Prostate gland (tissue), 2 donors: ENCODE measurements at places on chromosomes 7 and 10.

- H3K4me3 ChIP-seq, result no peak overlapping the region
- no peaks in the 10 kb centered on the region for H3K4me1 ChIP-seq
- no peak for DNase-seq
- no peak overlapping the region for H3K27ac ChIP-seq
- no peaks in the 10 kb centered on the region for H3K27me3 ChIP-seq
Observed at GRCh38 chr10:78455811-78456210, 422.1 kb downstream of the RPS24 start.

- H3K36me3 ChIP-seq, result no peaks in the 10 kb centered on the region
- H3K27ac ChIP-seq, result no peak overlapping the region
- no peaks in the 10 kb centered on the region for H3K4me1 ChIP-seq
- H3K4me3 ChIP-seq, result no peak overlapping the region
Observed at GRCh38 chr7:158860394-158860793, 4.0 kb downstream of the DYNC2I1 start.

DNA sequence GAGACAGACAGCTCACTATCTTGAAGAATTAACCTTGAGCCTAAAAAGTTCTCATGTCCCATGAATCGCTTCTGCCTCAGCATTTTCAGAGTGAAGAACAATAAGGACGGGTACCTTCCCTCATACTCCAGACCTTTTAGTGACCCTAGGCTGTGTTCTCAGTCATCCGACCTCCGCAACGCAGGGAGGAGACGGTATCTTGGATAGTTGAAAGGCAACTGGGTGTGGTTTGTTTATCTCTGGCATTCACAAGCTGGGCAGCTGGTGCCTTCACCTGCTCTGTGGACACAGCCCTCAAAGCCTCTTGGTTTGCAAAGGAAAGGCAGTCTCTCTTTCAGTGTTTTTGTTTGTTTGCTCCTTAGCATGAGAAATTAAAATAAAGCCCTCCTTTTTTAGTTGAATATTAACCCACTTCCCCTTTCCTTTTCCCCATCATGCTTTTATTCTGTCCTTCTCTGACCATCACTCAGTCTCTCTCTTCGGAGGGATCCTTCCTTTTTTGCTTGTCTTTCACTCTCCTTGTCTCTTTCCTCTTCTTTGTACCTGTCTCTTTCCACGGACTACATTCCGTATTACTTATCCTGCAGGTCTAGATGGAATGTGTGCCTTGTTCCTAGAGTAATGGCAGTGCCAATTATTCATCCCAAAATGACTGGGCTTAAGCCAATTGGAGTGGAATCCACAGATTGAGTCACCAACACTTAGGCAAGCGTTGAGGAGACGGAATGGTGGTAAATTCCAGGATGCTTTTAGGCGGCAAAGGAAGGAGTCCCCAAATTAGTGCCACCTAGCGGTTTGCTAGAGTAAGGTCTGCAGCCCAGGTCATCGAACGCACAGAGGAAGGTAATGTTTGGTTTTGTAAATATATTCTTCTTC is 45.8 kb downstream of the PRR15 start:
- no peak overlapping the region for H3K4me3 ChIP-seq
- no peaks in the 10 kb centered on the region for H3K27me3 ChIP-seq
- no peaks in the 10 kb centered on the region for H3K4me1 ChIP-seq
- no peaks in the 10 kb centered on the region for H3K36me3 ChIP-seq
- DNase-seq, result no peak

DNA sequence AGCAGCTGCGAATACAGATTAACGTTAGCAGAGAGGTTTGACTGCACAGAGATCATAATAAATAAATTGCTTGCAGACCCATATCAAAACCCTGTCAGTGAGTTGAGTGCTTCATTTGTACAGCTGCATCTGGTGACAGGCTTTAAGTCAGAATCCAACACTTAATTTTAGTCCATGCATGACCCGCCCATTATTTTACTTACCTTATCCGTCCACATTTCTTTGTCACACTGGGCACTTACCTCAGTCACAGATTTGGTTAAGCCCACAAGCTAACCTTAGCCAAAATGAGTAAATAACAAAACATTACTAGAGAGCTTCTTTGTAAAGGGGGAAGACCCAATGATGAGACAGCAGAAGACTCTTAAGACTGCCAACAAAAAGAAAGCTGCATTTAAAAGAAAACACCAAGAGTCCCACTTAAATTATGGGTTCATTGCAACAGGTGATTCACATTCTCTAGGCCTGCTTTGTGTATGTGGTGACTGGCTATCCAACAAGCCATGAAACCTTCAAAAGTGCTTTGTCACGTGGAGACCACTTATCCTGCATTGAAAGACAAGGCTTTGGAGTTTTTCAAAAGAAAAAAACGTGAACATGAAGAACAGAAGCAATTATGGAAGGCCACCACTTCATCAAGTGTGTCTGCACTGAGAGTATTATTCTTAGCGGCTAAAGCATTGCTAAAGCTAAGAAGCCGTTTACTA is 32.2 kb downstream of the PHTF2 start:
- DNase-seq, result no peak
- no peaks in the 10 kb centered on the region for H3K36me3 ChIP-seq
- no peaks in the 10 kb centered on the region for H3K4me1 ChIP-seq

- no peaks in the 10 kb centered on the region for H3K4me1 ChIP-seq
- H3K27ac ChIP-seq, result no peak overlapping the region
- no peak overlapping the region for H3K4me3 ChIP-seq
- no peaks in the 10 kb centered on the region for H3K36me3 ChIP-seq
- no peaks in the 10 kb centered on the region for H3K27me3 ChIP-seq
- no peak for DNase-seq
Observed at GRCh38 chr7:155908385-155908784, 96.1 kb upstream of the SHH start.

DNA sequence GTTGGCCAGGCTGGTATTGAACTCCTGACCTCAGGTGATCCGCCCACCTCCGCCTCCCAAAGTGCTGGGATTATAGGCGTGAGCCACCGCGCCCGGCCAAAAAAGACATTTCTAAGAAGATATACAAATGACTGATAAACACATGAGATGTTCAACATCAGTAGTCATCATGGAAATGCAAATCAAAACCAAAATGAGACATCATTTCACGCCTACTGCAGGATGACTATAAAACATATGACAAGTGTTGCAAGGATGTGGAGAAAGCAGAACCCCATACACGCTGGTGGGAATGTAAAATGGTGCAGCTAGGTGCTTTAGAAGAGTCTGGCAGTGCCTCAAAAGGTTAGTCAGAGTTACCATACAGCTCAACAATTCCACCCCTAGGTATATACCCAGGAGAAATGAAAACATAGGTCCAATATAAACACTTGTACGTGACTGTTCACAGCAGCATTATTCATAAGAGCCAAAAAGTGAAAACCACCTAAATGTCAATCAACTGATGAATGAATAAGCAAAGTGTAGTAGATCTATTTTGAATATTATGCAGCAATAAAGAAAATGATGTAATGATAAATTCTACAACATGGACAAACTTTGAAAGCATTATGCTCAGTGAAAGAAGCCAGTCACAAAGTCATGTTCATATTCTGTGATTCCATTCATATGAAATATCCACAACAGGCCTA is 24.5 kb downstream of the TMEM209 start:
- H3K27me3 ChIP-seq, result no peaks in the 10 kb centered on the region
- H3K4me1 ChIP-seq, result no peaks in the 10 kb centered on the region
- H3K36me3 ChIP-seq, result no peaks in the 10 kb centered on the region
- no peak for DNase-seq
- no peak overlapping the region for H3K27ac ChIP-seq
- no peak overlapping the region for H3K4me3 ChIP-seq

- H3K36me3 ChIP-seq, result no peaks in the 10 kb centered on the region
- DNase-seq, result no peak
- no peaks in the 10 kb centered on the region for H3K27me3 ChIP-seq
- no peaks in the 10 kb centered on the region for H3K4me1 ChIP-seq
- H3K4me3 ChIP-seq, result no peak overlapping the region
Observed at GRCh38 chr7:92161271-92161670, 17.7 kb downstream of the LRRD1 start.

DNA sequence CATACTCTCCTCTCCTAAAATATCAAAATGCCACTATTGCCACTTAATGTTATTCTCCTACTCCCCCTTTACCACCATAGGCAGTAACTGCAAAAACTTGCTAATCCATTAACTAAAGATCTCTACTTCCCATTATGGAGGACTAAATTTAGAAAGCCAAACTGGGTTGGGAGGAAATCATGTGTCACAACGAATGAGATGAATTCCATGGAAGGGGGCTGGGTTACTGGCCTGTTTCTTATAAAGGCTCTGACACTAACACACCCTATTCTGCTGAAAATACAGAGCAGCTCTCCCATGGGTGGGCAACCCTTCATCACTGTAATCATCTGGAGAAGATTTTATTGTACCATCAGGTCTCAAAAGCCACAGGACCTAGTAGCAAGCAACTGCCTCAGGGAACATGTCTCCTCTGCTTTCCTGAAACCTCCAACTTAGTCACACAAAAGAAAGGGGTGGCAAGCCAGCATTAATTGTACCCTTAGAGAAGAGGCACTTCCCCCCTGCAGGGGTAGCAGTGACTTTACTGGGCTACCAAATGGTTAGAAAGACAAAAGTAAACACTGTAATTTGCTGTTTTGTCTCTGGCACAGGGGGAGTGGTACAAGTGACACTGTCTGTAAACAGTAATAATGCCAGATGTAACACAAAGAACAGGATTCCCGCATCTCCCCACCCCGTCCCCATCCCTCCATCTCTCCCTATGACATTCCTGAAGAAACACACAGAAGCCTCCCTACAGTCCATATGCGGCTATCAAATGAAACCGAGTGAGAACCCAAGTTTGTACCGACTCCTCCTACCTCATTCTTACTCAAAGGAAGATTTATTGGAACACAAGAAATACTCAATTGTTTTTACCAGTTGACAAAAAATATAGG is 81.6 kb downstream of the ARMH3 start:
- no peaks in the 10 kb centered on the region for H3K36me3 ChIP-seq
- H3K27me3 ChIP-seq, result no peaks in the 10 kb centered on the region
- H3K27ac ChIP-seq, result peak overlapping the region; percentile 34
- no peak for DNase-seq

DNA sequence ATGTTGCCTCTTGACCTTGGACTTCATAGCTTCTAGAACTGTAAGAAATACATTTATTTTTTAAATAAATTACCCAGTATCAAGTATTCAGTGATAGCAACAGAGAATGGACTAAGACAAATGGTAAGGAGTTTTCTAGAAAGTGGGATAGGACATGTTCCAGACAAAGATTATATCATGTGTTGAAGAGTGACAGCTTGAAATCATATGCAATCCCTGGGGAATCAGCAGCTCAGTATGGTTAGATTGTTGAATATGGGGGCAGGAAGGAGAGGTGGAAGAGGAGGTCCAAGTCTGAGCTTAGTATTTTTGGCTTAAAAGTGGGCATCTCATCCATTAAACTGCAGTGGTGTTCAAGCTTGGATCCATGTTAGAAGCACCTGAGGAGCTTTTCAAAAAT is 74.1 kb downstream of the ENTPD1 start:
- no peak for DNase-seq
- no peak overlapping the region for H3K4me3 ChIP-seq
- H3K27ac ChIP-seq, result no peak overlapping the region
- H3K27me3 ChIP-seq, result no peaks in the 10 kb centered on the region

GRCh38 chr10:6320320-6321010 is 117.7 kb downstream of the PFKFB3 start:
- no peak overlapping the region for H3K4me3 ChIP-seq
- H3K27me3 ChIP-seq, result no peaks in the 10 kb centered on the region
- H3K4me1 ChIP-seq, result no peaks in the 10 kb centered on the region
- no peaks in the 10 kb centered on the region for H3K36me3 ChIP-seq
- DNase-seq, result no peak

DNA sequence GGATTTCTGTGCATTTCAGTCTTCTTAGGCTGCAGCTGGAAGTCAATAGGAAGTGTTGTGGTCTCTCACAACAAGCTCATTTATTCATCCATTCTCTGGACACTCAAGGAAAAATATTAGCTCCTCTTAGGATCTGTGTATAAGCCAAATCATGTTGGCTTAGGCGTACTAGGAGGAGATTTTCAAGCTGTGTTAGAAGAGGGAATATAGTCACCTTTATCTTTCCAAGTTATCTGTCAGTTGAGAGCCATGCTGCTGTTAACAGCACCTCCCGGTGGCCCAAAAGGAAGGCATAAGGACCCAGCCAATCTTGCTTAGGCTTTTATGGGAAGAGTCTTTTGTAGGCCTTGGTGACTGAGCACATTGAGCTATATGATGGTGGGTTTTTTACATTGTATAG is 220.0 kb downstream of the LRMDA start:
- no peaks in the 10 kb centered on the region for H3K36me3 ChIP-seq
- no peak overlapping the region for H3K27ac ChIP-seq
- H3K27me3 ChIP-seq, result no peaks in the 10 kb centered on the region
- H3K4me1 ChIP-seq, result no peaks in the 10 kb centered on the region

DNA sequence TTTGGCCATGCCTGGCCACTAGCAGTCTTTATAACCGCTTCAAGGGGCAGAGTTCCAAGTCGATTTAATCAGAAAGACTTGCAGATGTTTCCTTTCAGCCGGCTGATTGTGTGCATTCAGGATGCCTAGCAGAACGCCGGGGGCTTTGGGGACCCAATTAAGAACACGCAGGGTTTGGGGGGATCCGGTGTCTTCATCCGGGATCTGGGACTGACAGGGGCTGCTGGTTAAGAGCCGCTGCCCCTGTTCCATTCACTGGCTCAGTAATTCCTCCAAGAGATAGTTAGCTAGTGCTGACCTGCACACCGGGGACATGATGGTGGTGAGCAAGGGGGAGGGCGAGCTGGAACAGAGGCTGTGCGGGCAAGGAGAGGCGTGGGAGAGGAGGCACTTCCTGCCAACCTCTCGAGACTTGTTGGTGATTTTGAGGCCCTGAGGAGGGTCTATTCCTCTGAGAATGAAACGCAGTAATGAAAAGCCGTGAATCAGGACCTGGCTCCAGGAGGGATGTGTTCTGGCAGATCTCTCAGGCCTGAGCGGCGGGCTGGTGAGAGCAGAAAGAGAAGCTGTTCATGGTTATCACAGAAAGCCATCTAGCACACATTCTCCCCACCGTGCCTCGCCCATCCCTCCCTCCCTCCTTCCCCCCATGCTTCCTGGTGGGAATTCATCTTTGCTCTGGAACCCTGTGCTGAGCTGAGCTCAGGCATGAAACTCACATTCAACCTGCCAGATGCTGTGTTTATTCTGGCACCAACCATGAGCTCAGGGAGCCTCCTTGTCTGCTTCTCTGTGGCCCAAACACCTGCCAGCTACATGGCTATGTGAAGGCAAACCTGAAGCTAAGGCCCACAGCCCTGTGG is 152.0 kb downstream of the CCDC3 start:
- no peaks in the 10 kb centered on the region for H3K27me3 ChIP-seq
- DNase-seq, result peak; percentile 85
- H3K27ac ChIP-seq, result peak overlapping the region; percentile 55
- no peak overlapping the region for H3K4me3 ChIP-seq
- H3K36me3 ChIP-seq, result no peaks in the 10 kb centered on the region
